ENCODE measurements at places on chromosomes 3 and 15.

GRCh38 chr3:117710501-117710900 lies 1000.9 kb downstream of the TUSC7 start:
- no peak for DNase-seq

GRCh38 chr15:54556231-54556630 lies 578.0 kb downstream of the UNC13C start:
- DNase-seq, result no peak

DNA sequence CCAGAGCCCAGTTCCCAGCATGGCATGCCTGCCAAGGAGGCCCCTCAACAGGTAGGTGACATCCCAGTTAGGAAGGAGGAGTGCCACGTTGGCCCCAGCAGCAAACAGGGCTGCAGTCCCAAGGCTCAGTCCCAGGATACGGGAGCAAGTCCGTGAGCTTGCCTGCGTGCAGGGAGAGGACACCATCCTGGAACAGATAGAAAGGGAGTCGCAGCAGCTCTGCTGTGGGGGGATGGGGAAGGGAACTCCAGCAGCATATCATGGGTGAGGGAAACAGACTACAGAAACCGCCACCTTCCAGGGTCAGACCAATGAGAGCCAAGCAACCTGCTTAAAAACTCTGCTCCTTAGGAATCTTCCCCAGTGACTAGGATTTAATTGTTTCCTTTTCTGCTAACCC lies 9.4 kb upstream of the DYNLT2B start:
- DNase-seq, result no peak

DNA sequence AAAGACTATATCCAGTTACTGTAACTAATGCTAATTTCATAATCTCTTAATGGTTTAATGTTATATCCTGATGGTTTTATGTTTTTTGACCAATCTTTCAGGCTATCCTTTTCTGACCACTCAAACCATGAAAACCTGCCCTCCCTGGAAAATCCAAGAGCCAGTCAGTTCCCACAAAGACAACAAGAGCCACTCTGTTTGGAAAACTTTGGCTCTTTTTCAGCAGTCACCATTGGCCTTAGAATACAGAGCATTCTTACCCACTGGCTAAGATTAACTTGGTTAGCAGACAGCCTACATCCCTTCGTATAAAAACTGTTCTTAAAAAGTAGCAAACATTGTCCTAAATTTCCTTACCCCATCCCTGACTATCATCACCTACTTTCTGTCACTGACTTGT lies 32.9 kb downstream of the ALCAM start:
- no peak for DNase-seq

- no peak for DNase-seq
Measured at GRCh38 chr3:113286524-113286923, 75.2 kb downstream of the BOC start.

- DNase-seq, result no peak
Measured at GRCh38 chr15:31985607-31986006, 44.7 kb upstream of the CHRNA7 start.

GRCh38 chr3:54347060-54347459 lies 224.7 kb downstream of the CACNA2D3 start:
- DNase-seq, result no peak
